ENCODE measurements at places on chromosomes 1 and 21.

GRCh38 chr1:8682573-8682972, 134.9 kb downstream of the RERE start:
- DNase-seq = no peak

DNA sequence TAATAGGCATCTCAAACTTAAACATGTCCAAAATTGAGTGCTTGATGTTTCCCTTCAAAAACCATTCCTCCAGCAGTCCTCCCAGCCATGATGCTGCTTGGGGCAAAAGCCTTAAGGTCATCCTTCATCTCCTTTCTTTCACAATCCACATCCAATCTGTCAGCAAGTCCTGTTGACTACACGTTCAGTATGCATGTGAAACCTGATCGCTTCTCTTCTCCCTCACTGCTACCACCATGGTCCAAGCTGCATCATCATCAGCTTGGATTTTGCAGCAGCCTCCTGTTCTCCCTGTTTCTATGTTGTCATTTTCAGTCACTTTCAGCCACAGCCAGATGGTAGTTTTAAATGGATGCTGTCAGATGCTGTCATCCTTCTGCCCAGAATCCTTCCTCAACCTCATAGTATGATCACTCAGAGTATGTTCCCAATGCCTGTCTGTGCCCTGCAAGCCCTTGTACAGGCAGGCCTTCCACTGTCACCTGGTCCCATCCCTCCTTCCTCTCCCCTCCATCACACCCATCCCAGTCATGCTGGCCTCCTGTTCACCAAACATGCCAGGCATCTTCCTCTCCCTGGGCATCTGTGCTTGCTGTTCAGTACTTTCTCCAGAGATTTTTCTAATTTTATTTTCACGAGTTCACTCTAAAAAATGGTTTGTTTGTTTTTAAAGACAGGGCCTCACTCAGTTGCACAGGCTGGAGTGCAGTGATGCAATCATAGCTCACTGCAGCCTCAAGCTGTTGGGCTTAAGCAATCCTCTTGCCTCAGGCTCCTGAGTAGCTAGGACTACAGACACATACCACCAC, 66.0 kb downstream of the SYDE2 start:
- DNase-seq = peak; percentile 57

- DNase-seq = no peak
Observed at GRCh38 chr1:206953126-206953525, 6.9 kb upstream of the PIGR start.

GRCh38 chr1:22500471-22500870, 48.8 kb downstream of the ZBTB40 start:
- peak; percentile 44 for DNase-seq

GRCh38 chr1:168096296-168097165, 40.2 kb downstream of the GPR161 start:
- DNase-seq = no peak

DNA sequence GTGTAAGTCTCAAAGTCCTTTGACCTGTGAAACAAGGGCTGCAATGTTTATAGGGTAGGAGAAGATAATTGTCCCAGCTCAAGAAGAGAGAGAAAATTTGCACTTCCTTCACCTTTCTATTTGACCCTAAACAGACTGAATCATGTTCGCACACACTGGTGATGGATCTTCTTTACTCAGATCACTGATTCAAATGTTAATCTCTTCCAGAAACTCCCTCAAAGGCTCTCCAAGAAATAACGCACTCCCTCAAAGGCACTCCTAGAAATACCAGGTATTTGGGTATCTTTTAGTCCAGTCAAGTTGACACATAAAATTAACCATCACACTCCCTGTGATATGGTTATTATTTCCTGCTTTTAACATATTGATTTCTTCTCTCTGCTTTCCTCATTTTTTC, 30.5 kb upstream of the PTGS2 start:
- no peak for DNase-seq

- DNase-seq = peak; percentile 9
Observed at GRCh38 chr1:160748181-160748877, 9.3 kb downstream of the SLAMF7 start.

DNA sequence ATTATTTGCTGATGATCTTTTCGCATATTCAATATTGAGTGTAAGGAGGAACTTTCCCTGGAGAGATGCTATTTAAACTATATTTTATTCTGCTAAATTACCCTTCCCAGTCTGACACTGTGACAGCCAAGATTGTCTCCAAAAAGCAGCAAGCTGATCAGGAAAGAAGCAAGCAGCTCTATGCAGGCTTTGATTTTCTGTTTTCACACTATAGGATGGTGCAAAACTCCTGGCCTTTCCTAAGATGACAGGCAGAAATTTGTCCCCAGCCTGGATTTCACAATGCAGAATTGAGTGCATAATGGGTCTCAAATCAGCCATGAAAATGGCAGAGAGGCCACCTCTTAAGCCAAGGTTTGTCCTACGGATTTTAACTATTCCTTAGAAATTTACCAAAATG, 1.1 kb downstream of the SGIP1 start:
- DNase-seq = no peak

DNA sequence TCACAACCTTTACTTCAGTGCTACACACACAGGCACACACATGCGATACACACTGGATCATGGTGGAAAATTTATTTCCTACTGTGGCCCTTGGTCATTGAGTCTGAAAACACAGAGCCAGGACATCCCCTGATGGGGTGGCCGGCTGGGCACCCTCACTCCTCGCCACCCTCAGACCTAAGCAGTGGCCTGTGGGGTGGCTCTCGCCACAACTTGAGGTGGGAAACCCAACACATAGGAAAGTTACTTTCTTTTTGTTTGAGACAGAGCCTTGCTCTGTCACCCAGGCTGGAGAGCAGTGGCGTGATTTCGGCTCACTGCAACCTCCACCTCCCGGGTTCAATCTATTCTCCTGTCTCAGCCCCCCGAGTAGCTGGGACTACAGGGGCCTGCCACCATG, 19.4 kb downstream of the CRYAA start:
- DNase-seq = no peak

GRCh38 chr21:45572231-45572630, 30.0 kb upstream of the SLC19A1 start:
- no peak for DNase-seq

- no peak for DNase-seq
Observed at GRCh38 chr1:45478121-45478814, 12.7 kb downstream of the TESK2 start.

GRCh38 chr1:22437573-22437972, 14.1 kb upstream of the ZBTB40 start:
- DNase-seq = peak; percentile 24

DNA sequence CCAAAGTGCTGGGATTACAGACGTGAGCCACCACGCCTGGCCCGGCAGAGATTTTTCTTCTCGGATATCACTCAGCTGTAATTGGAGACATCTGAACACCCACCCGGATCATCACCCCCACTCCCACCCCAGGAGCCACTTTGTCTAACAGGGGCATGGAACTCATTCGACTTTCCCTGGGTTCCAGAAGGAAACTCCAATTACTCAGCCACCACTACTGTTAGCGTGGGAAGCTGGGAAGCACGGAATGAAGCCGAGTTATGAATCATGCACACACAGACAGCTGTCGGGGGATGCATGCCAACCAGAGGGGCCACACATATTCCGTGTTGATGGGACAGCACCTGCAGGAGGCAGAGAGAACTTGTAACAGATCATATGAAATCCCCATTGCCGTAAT, 85.2 kb downstream of the HLCS start:
- peak; percentile 30 for DNase-seq
